Epithelial cell of alveolus of lung (primary cell): ENCODE measurements at places on chromosomes 12 and 14. TPM values are rescaled to one million over a fixed set of nuclear protein-coding genes. Genes with fewer than 3 reads are reported as not detected.

The SIX4 gene
- 17.6 and 22.1 TPM in 2 replicates for total RNA-seq

The GALNT16 gene
- 0.48 and 1.0 TPM in 2 replicates for total RNA-seq

The PTPN6 gene
- total RNA-seq, result 1.0 and 4.2 TPM in 2 replicates

The PLEKHG7 gene
- 0.13 TPM in 1 of 2 replicates, not detected in the other for total RNA-seq

The ITFG2 gene
- 15.2 and 17.3 TPM in 2 replicates for total RNA-seq

The RPGRIP1 gene
- under 0.01 TPM in 1 of 2 replicates, not detected in the other for total RNA-seq

The DLST gene
- 63.9 and 65.2 TPM in 2 replicates for total RNA-seq

The DNAH10 gene
- total RNA-seq, result 0.32 and 0.52 TPM in 2 replicates

The ST8SIA1 gene
- under 0.01 and 1.3 TPM in 2 replicates for total RNA-seq

The PIWIL1 gene
- total RNA-seq, result not detected in 2 replicates

The BAG5 gene
- 16.8 and 18.7 TPM in 2 replicates for total RNA-seq

The ZC2HC1C gene
- total RNA-seq, result 0.39 and 3.8 TPM in 2 replicates

The OLR1 gene
- total RNA-seq, result 4.0 and 10.1 TPM in 2 replicates

The IKBIP gene
- 71.6 and 86.1 TPM in 2 replicates for total RNA-seq

The FSCB gene
- total RNA-seq, result not detected in 2 replicates

The SLC15A4 gene
- total RNA-seq, result 42.6 and 48.1 TPM in 2 replicates

The KIF26A gene
- 0.26 and 1.2 TPM in 2 replicates for total RNA-seq

The GPR65 gene
- under 0.01 TPM in 1 of 2 replicates, not detected in the other for total RNA-seq

The ANO2 gene
- under 0.01 TPM in 1 of 2 replicates, not detected in the other for total RNA-seq

The CD27 gene
- total RNA-seq, result not detected in 2 replicates

The BDKRB1 gene
- 4.8 and 53.3 TPM in 2 replicates for total RNA-seq

The TMEM116 gene
- 7.5 and 9.0 TPM in 2 replicates for total RNA-seq

The TMPRSS12 gene
- total RNA-seq, result not detected in 2 replicates

The TRPV4 gene
- 1.2 and 8.7 TPM in 2 replicates for total RNA-seq

The DPF3 gene
- total RNA-seq, result 1.2 and 4.5 TPM in 2 replicates

The OVCH1 gene
- total RNA-seq, result 0.08 TPM in 1 of 2 replicates, not detected in the other

The EML5 gene
- total RNA-seq, result under 0.01 TPM in 1 of 2 replicates, not detected in the other

The OTX2 gene
- not detected in 2 replicates for total RNA-seq

The AJUBA gene
- 17.0 and 22.6 TPM in 2 replicates for total RNA-seq
